OCI-LY7 (cell line): ENCODE measurements at places on chromosomes 11 and 22. TPM values are rescaled to one million over a fixed set of nuclear protein-coding genes. Genes with fewer than 3 reads are reported as not detected.

DNA sequence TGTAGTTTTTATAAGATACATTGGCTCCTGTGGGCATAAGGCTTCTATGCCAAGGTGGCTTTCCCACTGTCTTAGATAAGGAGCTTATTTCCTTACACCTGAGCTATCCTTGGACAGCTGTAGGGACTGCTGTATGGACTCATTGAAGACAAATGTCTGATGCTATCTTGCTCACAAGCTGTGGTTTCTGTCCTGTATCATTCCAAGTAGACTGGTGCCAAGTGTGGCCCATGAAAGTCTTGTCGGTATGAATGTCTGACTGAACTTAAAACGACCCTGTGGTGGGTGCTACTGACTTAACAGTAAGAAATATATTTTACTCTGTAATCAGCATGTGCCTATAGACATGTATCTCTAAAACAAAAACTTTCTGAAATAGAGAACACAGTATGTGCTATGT is 45.0 kb downstream of the LARGE2 start:
- no peak for DNase-seq

GRCh38 chr22:40853961-40854360 is 2.5 kb downstream of the ST13 start:
- peak; percentile 19 for DNase-seq

DNA sequence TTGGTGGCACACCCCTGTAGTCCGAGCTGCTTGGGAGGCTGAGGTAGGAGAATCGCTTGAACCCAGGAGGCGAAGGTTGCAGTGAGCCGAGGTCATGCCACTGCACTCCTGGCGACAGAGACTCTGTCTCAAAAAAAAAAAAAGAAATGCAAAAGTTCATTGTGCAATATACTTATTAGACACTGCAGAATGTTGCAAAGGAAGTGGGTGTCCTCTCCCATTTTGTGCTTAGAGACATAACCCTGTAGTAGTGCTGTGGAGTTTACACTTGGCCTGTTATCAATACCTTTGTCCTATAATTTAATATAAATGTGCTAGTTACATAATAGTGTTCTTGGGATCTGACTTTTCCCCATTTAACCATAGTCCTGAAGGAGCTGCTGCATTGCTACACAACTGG is 9.4 kb downstream of the BCL2L13 start:
- no peak for DNase-seq

DNA sequence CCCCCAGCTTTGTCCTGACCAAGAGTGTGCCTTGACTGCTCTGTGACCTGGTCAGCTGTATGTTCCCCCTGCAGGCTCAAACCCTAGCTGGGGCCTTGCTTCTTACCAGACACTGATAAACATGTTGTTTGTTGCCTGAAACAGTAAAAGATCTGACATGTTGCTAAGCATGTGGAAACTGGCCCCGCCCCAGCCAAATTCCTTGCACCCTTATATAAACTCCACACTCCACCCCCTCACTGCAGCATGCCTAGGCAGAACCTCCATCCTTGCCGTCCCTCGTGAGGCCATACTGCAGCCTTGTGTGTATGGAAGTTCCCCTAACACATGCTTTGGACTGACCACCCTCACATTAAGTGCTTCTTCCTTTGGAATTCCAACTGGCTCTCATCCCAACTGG is 27.3 kb downstream of the LRRC74B start:
- no peak for DNase-seq

DNA sequence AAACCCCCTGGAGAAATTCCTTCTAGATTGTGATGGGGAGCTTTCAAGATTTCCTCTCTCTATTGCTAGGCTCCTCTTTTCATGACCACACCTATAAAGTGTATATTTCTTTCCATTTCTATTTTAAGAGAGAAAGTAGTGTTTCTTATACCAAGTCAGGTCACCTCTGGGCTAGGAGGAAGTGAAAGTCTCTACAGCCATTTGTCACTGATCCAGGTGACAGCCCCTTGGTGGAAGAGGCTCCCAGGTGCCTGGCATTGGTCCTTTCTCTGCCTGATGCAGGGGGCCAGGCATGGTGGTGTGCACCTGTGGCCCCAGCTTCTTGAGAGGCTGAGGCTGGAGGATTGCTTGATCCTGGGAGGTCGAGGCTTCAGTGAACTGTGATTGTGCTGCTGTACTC is 64.7 kb downstream of the DHCR7 start:
- peak; percentile 94 for DNase-seq

DNA sequence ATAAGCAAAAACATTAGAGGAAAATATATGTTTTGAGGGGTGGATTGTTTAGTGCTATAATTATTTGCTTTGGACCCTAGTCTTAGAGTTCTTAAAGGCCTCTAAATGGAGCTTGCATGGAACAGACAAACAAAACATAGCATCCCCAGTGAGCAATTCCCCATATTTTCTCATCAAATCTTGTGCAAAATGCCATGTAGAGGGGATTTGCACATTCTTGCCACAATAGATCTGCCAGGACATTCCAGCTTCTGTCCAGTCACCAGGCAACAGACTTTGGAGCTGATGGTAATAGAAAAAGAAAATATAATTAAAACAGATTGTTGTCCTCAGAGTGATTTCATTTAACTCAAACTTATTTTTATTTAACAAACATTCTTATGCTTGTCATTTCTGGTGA is 360.3 kb upstream of the PDGFD start:
- no peak for DNase-seq

DNA sequence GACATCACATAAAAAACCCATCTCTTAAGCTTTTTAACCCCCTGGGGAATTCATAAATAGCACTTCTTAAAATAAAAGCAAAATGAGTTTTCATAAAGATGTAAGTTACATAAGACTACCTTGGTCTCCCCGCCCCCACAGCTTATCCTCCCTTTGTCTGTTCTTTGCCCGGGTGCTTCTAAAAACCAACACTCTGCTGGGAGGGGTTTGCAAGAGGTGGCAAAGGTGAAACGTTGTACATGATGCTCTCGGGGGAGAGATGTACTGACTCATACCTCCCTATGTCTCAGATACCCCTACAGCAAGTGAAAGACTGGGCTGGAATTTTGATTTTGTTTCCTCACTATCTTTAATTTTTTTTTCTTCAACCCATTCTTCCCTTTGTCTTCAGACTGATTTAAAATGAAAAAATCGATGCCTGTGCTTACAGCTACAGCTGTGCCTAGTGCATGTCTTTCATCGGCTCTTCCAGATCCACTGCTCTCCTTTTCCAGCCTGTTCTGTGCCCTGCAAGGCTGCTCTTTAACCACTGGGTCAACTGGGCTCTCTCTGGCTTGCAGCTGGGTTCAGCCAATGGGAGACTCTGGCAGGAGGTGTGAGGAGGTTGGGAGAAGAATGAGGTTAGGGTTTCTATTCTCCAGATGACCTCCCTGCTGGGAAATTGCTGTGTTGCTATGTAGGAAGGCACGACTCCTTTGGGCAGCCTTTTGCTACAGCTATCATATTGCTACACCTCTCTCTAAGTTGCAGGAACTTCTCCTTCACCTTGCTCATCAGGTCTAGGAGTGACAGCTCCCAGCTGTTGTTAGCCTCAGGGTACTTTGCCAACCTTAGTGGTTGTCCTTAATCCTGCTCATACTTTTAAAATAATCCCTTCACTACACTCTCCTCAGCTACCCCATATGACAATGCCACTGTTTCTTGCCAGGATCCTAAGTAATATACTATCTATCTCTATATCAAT is 266.5 kb downstream of the TENM4 start:
- no peak for DNase-seq

DNA sequence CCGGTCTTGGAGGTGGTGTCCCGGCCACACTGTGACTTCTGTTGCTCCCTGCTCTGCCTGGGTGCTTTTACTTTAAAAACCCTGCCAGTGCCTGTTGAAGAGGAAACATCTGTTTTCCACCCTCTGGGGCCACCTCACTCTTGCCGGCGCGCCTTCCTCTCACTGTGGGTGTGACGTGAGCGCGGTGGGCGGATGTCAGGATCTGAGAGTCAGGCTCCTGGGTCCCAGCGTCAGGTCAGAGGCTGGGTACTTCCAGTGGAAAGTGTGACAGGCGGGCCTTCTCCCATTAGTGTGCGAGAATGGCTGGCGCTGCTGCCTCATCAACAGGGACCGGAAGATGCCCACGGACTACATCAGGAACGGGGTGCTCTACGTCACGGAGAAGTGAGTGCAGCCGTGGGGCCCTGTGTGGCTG is 54.2 kb downstream of the GRAMD4 start:
- peak; percentile 86 for DNase-seq

GRCh38 chr11:96061730-96062129 is 137.8 kb upstream of the MTMR2 start:
- no peak for DNase-seq

GRCh38 chr11:109864834-109865547 is 228.2 kb upstream of the ZC3H12C start:
- DNase-seq, result no peak

- no peak for DNase-seq
These were observed 519 bp upstream of the PDE3B start for GRCh38 chr11:14642873-14643696.

DNA sequence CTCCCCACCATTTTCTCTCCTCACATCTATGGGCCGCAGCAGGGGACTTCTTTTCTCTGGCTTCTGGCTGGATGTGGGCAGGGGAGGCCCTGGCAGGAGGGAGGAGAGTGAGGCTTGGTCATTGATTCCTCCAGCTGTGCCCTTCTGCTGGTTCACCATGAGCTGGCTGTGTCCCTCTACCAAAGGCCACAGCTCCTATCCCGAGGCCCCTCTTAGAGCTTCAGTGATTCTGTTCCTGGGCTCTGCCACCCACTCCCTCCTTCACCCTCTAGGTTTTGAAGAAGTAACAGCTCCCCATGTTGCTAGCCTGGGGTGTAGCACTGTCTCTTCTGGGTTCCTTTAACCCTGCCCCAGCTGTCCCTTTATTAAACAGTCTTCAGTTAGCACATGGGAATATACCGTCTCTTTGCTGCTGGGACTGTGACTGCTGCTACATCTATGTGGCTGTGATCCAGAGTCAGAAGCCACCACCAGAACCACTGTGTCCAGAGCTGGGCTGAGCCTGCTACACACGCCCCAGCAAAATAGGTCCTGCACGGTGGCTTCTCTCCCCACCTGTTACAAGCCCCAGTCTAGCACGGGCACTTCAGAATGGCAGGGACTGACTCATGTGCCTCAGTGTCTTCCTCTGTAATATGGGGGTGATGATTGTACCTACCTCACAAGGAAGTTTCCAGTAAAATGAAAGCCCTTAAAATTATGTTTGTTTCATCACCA is 578 bp upstream of the PARVG start:
- no peak for DNase-seq

- no peak for DNase-seq
These were observed 7.7 kb downstream of the LINC01488 start for GRCh38 chr11:69489031-69489745.

- DNase-seq, result peak; percentile 38
These were observed 103.3 kb upstream of the NNMT start for GRCh38 chr11:114192841-114193389.

DNA sequence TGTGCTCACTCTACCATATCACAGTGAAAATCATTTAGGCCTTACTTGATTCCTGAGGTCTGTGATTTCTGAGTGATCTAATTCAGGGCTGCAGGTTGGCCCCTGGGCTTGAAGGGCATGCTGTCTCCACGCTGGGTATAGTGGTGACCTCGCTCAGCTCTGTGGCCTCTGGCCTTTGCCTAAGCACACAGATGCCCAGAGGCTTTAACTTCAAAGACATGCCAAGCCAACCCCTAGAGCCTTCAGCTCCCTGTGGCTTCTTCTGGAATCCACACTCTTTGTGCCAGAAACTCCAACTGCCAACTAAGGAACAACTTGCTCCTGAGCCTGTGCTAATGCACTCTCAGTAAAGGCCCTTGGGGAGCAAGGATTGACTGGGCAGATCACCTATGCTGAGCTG is 232.6 kb upstream of the MPPED2 start:
- DNase-seq, result no peak

DNA sequence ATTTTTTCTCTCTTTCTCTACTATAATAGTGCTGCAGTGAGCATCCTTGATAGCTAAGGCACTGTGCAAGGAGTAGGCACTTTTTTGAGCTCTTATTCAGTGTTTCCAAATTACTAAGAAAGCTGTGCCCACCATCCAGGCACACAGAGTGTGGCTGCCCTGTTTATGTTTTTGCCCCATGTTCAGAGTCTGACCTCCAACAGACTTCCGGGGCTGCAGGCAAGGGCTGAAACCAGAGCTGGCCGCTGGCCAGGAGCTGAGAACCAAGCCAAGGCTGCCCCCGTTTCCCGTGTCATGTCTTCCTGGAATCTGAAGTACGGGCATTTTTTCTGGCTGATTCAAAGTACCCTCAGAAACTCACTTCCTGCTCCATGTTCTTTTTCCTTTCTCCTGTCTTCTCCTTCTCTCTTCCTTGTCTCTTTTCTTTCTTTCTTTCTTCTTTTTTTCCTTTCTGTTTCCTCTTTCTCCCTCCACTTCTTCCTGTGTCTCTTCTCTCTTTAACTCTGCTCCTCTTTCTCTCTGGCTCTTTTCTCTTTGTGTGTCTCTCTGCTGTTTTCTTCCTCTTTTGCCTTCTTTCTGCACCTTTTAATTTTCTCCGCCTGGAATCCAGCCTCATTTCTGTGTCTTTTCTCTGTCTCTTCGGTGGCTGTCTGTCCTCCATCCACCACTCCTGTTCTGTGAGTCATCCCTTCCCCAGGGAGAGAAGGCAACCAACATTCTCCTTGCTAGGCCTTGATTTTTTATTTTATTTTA is 17.0 kb upstream of the KCTD14 start:
- no peak for DNase-seq

GRCh38 chr22:32326647-32327046 is 31.0 kb upstream of the RFPL3 start:
- no peak for DNase-seq

DNA sequence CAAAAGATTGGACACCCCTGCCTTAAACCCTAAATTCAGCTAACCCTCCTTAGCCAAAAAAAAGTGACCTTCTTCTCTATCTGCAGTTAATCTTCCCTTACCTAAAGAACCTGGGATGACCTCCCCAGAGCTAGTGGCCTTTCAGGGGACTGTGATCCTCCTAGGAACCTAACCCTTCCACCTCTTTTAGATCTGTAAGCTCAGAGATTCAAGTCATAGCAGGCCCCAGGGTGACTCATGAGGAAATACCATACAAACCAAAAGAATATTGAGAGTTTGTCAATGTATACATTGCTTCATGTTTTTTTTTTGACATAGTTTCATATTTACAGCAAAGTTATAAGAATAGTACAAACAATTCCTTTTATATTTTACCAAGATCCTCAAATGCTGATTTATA is 38.3 kb upstream of the CXCR5 start:
- DNase-seq, result no peak

GRCh38 chr11:120338107-120338933 is 2.1 kb downstream of the ARHGEF12 start:
- DNase-seq, result no peak

POLR2F gene
- 63.5 and 71.2 TPM in 2 replicates for total RNA-seq

CHADL gene
- 0.42 TPM in 1 of 2 replicates, not detected in the other for total RNA-seq

SNX32 gene
- total RNA-seq, result not detected in 2 replicates

OR51B4 gene
- total RNA-seq, result not detected in 2 replicates

AAMDC gene
- total RNA-seq, result 13.3 and 17.1 TPM in 2 replicates

OR52E2 gene
- not detected in 2 replicates for total RNA-seq

DENND5A gene
- total RNA-seq, result 4.0 and 5.1 TPM in 2 replicates

PTPN5 gene
- not detected in 2 replicates for total RNA-seq

CUL5 gene
- 36.6 and 39.7 TPM in 2 replicates for total RNA-seq

SUSD2 gene
- 0.38 and 0.39 TPM in 2 replicates for total RNA-seq

NLRP14 gene
- 6.2 and 6.4 TPM in 2 replicates for total RNA-seq

MYOD1 gene
- not detected in 2 replicates for total RNA-seq

CSF2RB gene
- 21.6 and 23.4 TPM in 2 replicates for total RNA-seq

RAG1 gene
- 0.65 TPM in 1 of 2 replicates, not detected in the other for total RNA-seq
